Spinal cord (tissue), 10 donors: ENCODE measurements at places on chromosomes 7 and 10.
A peak's percentile ranks its signal among the peaks of the same experiment; 100 is the strongest.

DNA sequence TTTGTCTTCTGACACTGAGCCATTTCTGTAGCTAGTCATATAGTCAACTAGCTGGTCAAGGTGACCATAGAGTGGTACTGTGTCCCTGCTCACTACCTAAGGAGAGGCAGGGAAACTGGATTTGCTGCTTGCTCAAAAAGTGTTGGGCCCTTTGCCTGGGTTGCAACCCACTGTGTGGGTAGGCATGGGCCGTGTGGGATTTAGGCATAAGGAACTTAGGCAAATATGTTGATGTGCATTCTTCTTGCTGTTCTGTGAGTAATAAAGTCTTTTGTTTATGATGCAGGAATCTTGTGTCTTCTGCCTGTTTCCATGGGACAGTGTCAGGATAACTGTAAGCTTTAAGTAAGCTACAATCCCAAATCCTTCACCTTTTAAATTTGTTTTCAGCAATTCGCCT, 23.1 kb upstream of the TCTN3 start:
- no peak for DNase-seq

DNA sequence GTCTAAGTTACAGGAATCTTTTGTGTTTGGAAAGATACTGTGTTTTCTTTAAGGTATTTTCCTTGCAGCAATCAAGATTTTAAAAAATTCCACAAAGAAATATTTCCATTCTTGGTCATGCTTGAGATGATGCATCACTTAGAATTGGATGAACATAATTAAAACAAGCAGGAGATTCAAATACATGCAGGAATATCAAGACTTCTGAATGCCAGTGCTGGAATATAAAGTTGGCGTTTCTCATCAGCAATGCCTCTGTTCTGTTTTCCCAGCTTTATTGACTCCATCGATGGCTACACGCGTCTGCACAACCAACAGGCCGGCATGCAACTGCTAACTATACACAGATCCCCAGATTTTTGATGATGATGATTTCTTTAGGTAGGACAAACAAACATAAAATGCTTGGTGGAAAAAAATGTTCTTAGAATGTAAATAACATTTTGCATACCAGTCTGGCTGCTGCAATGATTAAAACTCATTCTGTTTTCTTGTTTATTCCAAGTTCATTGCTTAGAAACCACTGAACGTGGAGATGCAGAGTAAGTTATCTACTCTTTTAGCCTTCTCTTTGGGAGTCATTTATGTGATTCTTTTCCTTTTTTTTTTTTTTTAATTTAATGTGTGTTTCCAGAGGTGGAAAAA, 91.3 kb upstream of the FAM171A1 start:
- DNase-seq, result no peak

- peak; percentile 37 for DNase-seq
Measured at GRCh38 chr10:35462491-35462934, 126.2 kb downstream of the CCNY start.

DNA sequence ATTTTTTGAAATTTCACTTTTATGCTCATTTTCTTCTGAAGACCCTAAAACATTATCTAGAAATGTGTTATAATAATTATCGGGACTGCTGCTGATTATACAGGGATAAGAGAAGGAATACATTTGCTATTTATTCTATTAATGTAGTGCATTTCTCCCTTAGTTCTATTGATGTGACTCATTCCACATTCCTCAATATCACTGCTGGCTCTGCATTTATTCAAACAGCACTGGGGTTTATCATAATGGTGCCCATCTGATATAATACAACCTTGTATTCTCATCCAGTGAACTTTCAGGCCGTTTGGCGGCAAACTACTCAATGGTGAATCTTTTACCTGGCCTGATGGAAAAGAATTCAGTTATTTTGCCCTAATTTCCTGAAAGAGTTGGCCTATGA, 7.8 kb downstream of the KCND2 start:
- no peak for DNase-seq

DNA sequence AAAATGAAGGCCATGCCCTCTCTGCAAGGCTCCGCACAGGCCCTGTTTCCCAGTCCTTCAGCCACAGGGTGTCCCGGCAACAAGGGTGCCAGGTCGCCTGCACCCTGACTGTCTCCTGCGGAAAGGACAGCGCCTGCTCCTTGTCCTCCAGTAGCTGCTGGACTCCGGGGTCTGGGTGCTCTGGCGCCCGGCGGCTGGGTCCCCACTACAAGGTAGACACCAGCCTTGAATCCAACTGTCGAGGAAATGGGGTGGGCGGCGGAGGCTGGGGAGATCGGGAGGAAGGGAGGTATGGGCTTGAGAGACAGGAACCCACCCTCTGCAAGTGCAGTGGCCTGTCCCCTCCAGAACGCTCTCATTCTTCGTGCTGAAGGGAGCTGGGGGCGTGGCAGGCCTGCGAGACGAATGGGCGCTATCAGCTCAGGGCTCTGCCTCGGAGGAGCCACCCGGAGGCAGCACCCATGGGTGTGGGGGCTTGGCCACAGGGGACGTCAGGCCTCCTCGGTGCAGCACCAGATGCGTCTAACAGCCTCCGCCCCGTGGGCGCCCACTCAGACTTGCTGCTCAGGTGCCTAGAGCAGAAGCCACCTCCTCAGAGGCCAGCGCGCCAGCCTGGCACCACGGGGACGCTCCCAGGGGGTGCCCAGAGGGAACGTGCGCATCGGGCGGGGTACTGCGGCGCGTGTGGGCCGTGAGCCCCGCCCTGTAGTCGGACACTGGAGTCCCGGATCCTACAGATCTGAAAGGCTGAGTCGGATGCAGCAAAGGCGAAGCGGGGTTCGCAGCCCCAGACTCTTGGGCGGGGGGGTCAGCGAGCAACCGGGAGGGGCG, 15.6 kb downstream of the ADAM8 start:
- no peak for DNase-seq

- no peak for DNase-seq
Measured at GRCh38 chr10:121942749-121943416, 15.1 kb upstream of the ATE1 start.

DNA sequence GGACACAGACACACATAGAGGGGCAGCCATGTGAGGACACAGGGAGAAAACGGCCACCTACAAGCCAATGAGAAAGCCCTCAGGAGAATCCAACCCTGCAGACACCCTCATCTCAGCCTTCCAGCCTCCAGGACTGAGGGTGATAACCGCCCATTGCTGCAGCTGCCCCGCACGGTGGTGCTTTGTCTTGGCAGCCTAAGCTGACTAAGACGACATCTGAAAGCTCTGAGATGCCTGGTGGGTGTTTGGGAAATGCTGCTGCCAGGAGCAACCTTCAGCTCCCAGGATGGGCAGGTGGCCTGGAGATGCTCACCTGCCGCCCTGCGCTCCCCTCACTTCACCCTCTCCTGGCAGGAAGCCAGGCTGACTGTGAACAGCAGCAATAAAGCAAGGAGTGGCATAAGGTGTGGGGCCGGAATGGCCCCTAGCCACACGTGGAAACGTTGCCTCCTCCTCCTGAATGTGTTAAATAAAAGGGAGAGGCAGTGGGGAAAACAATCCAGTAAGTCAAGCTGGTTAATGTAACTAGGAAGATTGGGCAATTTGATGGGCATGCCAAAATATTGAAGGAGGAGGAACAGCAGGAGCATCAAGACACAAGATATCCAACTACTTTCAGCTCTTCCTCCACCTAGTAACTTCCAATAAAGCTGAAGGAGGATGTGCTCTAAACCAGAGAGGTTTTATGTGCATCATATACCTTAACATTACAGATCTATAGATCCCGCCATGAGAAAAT, 121.5 kb downstream of the TNS3 start:
- no peak for DNase-seq

DNA sequence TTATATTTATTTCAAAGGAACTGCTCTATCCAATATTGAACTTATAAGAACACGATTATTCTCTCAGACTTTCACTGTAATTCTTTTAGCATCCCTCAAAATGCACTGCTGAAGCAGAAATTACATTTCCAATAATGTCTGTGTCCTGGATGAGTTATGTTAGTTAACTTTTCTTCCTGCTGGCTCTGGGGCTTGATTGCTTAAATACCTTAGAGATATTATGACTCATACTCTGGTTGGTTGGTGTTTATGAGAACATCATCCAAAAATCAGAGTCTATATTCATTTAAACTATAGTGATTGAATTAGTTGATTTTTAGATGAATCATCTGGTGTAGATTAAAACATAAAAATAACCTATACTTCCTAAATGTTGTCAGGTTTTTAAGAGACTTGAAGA, 246.3 kb upstream of the VWC2 start:
- DNase-seq, result no peak

DNA sequence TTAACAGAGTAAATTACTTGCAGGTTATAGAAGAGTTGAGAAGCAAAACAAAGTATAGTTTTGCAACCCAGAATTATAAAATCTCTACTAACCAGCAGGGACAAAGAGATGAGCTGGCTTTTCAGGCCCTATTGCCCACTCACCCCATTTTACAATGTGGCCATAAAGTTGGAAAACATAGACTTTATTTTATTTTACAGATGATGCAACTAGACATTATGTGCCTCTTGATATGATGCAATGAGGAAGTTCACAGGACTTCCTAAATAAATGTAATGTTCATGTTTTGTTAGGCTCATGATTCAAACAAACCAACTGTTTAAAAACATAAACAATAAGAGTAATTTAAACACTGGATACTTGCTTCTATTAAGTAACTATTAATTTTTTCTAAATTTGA, 141.1 kb upstream of the WNT16 start:
- DNase-seq, result no peak

- no peak for DNase-seq
Measured at GRCh38 chr10:126639084-126639483, 31.4 kb downstream of the C10orf90 start.

DNA sequence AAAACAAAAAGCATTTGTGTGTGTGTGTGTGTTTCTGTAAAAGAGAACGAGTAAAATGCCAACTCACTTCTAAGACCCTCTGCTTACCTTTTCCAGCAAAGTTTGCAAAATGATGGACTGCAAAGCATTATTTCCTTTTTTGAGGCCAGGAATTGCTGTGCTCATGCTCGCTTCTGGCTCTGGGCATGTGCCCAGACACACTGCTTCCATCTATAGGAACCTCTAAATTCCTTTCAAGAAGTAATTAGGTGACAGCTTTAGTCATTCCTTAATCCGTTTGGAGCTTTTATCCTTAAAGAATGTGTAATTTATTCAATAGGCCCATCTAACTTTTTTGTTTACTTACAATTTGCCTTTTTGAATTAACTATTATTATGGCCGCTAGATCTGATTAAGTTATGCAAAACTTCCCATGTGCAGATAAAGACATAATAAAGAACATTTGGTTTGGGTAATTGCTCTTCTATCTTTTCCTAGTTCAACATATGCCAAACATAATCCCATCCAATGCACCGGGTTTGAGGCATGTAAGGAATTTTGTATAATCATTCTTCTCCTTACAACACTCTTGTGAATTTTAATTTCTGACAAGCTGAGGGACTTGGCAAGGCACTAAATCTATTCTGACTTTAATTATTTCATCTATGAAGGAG, 34.7 kb downstream of the A1CF start:
- DNase-seq, result no peak

GRCh38 chr7:113307147-113307546, 188.8 kb upstream of the SMIM30 start:
- no peak for DNase-seq
